ENCODE measurements at places on chromosomes 4 and X.

- no peak for DNase-seq
These were observed 102.8 kb downstream of the PJA1 start for GRCh38 chrX:69062493-69062892.

DNA sequence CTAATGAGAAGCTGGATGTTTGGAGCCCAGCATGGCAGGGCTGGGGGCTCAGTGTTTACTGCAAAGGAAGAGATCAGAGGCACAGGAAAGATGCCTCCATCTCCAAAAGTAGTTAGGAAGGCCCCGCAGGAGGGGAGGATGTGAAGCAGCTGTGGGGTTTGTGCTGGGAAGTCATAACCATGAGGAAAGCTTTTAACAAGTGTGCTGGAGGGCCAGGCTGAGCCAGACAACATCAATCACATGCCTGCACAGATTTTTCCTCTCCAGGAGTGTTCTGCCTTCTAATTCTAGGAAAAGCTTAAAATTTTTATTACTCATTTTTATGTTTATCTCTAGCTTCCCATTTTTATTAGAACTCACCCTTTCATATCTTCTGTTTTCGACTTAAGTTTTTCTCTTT, 65.4 kb downstream of the GPR82 start:
- DNase-seq, result no peak

GRCh38 chrX:142363501-142363900, 158.4 kb upstream of the MAGEC2 start:
- no peak for DNase-seq

- no peak for DNase-seq
These were observed 173.9 kb upstream of the VCX3A start for GRCh38 chrX:6708676-6709380.

DNA sequence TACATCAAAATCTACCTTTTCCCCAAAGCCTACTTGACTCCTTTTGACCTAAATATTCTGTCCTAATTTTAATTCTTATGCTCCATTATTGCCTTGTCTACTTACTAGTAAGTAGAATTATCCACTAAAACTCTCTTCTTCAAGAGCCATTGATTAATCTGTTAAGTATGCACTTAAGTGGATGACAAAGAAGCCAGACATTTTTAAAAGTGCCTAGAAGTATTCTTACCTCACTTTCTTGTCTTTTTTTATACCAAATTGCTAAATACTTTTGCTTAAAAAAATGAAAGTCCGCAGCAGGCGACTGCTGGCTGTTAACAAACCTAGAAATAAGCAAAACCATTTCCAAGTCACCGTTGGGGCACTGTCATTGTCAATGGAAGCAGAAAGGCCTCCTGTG, 20.1 kb upstream of the FRMPD4 start:
- no peak for DNase-seq

Data from substantia nigra (tissue), 51 donors.